ENCODE measurements at places on chromosomes 12 and 14.

DNA sequence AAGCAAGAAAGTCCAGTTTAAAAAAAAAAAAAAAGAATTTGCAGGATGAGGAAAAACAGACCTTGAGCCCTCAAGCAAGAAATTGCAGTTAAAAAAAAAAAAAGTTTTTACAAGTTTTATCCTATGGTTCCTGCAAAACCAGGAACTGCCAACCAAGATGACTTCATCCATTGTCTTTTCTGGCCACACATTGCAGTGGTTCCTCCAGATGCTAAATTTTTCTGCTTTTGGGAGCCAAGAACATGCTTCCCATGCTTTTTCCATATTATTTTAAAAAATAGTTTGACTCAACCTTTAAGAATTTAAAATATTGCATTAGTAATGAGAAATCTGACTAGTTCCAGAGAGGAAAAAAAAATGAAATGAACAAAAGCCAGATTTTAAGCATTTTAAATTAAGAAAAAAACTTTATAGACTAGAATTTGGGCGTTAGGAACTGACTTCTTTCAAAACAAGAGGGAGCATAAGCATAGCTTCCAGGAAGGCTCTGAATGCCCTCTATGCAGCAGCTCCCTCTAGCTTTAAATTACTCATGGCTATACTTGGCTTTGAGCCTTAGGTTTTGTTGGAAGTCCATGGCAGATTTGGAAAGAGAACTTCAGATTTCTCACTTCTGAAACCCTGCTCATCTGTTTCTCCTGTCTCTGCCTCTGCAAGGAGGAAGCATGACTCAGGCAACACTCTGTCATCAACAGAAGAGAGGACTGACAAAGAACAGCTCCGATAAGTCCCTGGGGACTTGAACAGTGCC is 124.5 kb downstream of the GPR65 start:
- DNase-seq, result no peak

DNA sequence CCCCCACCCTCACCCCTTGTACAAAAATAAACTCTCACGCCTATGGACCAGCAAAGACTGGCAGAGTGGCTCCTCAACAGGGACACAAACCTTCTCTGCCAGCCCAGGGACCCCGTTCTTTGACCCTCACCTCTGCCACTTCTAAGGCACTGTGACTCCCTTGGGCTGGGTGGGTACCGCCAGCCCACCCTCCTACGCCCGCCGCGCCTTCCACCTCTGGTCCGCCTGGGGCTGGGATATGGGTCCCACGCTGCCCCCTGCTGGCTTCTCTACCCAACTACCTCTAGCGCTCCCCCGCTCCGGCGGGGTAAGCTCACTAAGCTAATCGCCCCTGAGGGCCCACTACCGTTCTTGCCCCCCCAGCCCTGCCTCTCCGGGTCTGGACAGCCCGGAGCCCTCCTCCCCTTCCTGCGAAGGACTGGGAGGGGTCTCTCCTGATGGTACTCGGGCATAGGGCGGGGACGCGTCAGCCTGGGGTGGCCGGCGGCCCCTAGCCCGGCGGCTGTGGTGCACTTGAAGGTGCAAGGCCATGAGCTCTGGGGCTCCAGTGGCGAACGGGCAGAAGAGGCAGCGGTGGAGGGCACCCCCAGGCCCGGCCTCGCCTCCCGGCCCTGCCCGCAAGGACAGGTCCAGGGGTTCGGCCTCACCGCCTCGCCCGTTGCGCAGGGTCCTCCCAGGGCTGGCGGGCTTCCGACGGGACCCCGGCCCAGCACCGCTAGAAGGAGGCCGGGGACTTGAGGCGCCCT is 8.1 kb downstream of the ZNF219 start:
- peak; percentile 58 for DNase-seq

- peak; percentile 51 for DNase-seq
These were observed 126.0 kb upstream of the ATF7IP start for GRCh38 chr12:14239350-14239934.

- no peak for DNase-seq
These were observed 6.8 kb upstream of the SYNE3 start for GRCh38 chr14:95523051-95523814.

- DNase-seq, result no peak
These were observed 565 bp downstream of the CEP83 start for GRCh38 chr12:94458877-94459727.

- DNase-seq, result no peak
These were observed 22.8 kb upstream of the MMP17 start for GRCh38 chr12:131805421-131805820.

DNA sequence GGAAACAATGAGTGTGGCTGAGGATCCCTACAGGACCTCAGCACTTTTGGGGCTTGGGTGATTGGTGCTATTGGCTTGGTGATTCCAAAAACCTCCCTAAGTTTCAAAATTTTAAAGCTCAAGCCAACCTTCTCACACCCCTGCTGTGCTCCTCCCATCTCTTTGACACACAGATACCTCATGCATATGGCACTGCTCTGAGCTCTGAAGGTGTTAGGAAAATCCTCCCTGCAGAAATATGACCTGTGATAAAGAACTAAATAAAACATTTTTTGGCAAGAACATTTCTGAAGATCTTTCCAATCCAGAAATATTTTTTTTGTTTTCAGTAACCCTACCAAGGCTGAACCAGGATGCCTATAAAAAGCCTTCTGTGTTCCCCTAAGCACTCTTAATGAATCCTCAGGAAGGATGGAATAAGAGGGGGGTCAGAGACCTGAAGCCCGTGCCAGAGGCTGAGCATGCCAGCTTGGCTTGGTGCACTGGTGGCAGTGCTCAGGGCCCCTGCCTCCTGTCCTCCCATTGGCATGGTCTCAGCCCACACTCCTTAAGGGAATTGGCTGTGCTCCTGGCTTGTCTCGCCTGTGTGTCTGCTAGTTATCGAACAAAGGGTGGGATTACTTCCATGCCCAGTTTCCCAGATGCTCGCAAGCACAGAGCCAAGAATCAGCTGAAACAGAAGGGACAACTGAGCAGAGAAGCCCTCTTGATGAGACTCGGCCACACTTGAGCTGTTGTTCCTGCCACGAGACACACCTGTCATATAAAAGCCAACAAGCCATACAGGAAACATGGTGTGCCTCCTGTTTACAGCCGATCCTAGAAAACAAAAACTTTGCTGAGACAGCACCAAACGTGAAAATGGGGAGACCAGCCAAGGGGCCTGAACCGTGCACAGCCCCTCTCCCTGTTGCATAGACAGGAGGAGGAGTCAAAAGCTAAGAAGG is 132.7 kb upstream of the EEA1 start:
- no peak for DNase-seq

DNA sequence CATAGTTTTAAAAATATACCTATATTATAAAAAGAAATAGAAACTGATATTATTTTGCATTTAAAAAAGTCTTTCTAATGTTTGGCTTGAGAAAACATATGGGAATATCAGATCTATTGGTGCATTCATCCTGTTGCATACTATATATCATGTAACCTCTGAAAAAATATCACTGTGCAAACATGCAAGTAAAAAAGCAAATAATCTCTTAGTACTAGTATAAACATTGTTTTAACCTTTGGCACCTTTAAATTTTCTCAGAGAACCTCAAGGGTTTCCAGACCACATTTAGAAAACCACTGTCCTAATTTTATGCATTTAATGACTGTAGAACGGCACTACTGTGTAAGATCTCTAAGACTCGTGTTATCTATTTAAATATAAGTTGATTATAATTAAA is 416.8 kb downstream of the LRFN5 start:
- no peak for DNase-seq

GRCh38 chr12:102481705-102482425 is 1.5 kb upstream of the IGF1 start:
- DNase-seq, result no peak

DNA sequence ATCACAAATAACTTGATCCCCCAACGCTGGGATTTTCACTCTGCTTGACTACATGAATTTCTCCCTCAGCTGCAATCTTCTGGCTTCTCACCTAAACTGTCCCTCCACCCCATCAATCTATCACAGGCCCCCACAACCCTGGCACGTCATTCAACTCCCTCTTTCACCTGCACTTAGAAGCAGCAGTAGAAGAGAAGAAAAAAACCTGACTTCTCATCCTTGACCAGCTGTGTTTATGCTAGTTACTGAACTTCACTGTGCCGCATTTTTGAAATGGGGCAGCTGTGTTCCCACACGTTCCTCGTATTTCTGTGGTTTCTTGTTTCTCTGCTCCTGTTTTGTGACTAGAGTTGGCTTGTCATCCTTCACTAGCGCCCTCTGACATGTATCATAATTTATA is 35.0 kb downstream of the ITPR2 start:
- DNase-seq, result no peak

DNA sequence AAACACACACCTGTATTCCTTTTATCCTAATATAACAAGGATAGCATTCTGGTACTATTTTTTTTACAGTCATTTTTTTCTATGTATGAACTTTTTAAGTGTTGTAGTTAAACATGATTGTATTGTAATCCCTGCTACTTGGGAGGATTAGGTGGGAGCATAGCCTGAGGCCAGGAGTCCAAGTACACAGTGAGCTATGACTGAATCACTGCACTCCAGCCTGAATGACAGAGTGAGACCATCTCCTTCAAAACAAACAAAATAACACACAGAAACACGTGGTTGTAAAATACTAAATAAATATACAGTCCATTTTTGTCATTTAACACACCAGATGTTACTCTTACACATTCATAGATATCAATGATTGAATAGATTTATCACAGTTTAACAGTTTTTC is 56.9 kb downstream of the MAP4K5 start:
- DNase-seq, result no peak

GRCh38 chr14:105087308-105087962 is 22.2 kb upstream of the GPR132 start:
- peak; percentile 48 for DNase-seq

GRCh38 chr12:27133022-27133590 is 50.7 kb upstream of the C12orf71 start:
- no peak for DNase-seq

DNA sequence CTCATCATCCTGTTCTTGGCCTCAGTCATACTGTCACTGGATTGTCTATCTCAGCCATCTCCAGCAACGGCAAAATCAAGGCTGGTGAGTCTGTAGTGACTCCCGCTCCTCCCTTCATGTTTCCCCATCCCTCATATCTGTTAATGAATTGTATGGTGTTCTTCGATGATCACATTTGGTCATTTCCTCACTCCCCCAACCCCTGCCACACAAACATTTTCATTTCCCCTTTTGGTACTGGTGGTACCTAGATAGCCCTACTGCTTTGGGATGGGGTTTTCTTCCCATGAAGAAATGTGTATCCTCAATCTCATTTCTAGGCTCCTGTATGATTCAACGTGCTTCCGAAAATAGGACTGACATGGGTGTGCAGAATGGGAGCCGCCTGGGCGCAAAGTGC is 2.7 kb upstream of the KLHL33 start:
- no peak for DNase-seq

DNA sequence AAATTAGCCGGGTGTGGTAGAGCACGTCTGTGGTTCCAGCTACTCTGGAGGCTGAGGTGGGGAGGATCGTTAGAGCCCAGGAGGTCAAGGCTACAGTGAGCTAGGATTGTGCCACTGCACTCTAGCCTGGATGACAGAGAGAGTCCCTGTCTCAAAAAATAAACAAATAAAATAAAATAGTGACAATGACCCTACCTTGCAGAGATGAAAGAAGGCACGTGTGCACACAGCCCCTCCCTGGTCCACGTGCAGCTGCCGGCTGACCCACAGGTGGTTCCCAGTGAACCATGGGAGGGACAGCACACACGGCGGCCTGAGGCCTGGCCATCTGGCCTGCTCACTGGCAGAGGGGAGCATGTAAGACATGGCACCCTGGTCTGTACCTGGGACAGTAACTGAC is 4.7 kb downstream of the HHIPL1 start:
- DNase-seq, result no peak

- DNase-seq, result no peak
These were observed 172.8 kb downstream of the KTN1 start for GRCh38 chr14:55752580-55753390.

- DNase-seq, result peak; percentile 4
These were observed 92.7 kb downstream of the PAH start for GRCh38 chr12:102824218-102824835.

DNA sequence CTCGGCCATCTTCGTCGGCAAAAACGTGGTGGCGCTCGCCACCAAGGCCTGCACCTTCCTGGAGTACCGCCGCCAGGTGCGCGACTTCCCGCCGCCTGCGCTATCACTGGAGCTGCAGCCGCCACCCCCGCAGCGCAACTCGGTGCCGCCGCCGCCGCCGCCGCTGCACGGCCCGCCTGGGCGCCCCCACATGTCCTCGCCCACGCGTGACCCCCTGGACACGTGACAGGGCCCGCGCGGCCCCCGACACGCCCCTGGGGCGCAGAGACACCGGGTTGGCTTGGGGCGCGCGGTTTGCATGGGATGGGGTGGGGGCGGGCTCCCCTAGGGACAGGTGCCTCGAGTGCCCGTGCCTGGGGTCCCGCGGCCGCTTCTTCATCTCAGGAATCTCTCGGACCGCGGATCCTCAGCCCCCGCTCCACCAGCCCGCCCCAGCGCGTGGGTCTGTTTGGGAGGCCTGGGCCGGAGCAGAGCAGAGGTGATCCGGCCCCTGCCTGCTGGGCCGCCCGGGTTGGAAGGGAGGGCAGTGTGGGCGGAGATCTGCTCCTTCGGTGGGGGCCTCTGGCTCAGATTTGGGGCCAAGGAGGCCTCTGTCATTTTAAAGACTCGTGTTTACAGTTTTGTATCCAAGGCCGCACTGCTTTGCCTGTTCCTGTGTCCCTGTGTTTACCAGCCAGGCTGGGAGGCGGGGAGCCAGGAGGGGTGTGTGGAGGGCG is 3.3 kb downstream of the TMEM121 start:
- peak; percentile 55 for DNase-seq

DNA sequence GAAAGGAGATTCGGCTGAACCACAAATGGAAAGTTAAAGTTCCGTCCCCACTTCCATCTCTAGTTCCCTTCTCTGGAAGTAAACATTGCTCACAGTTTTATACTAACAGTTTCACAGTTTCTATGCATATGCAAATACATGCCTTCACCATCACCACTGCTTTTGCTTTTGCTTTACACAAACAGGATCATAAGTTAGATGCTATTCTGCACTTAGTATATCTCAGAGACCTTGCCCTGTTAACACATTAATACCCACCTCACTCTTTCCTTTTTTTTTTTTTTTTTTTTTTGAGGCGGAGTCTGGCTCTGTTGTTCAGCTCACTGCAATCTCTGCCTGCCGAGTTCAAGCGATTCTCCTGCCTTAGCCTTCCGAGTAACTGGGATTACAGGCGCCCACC is 890 bp downstream of the TEP1 start:
- DNase-seq, result no peak

DNA sequence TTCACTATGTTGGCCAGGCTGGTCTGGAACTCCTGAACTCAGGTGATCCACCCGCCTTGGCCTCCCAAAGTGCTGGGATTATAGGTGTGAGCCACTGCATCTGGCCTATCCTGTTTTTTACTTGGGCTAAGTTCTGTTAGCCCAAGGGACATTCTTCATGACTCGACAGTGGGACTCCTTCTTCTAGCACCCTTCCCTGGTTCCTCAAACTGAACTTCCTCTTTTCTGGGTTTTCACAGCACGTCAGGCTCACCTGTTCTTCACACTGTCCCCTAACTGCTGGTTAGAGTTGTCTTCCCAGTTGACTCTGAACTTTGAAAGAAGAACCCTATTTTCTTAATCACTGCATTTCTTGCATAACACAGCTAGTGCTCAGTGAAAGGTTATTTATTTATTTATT is 22.5 kb downstream of the CABP1 start:
- no peak for DNase-seq

GRCh38 chr14:91926131-91926890 is 21.2 kb downstream of the FBLN5 start:
- no peak for DNase-seq
